Pulmonary artery endothelial cell (primary cell): ENCODE measurements at places on chromosomes 11 and 22. TPM values are rescaled to one million over a fixed set of nuclear protein-coding genes. Genes with fewer than 3 reads are reported as not detected.

Gene MS4A3
- not detected in 2 replicates for total RNA-seq

Gene KIRREL3
- not detected in 2 replicates for total RNA-seq

Gene RASGRP2
- total RNA-seq = 0.53 and 1.5 TPM in 2 replicates

Gene MYOD1
- total RNA-seq = not detected in 2 replicates

Gene P2RX6
- total RNA-seq = 0.07 TPM in 1 of 2 replicates, not detected in the other

Gene CYP2D6
- total RNA-seq = 0.13 and 0.14 TPM in 2 replicates

Gene MS4A15
- total RNA-seq = not detected in 2 replicates

Gene UNC93B1
- 14.7 and 16.0 TPM in 2 replicates for total RNA-seq

Gene TMEM135
- total RNA-seq = 15.8 and 21.1 TPM in 2 replicates

Gene SYCE3
- total RNA-seq = not detected in 2 replicates

Gene NTM
- total RNA-seq = 2.1 and 2.6 TPM in 2 replicates

Gene OR51E2
- not detected in 2 replicates for total RNA-seq

Gene SCGB1D2
- total RNA-seq = not detected in 2 replicates

Gene DMC1
- 2.2 and 3.1 TPM in 2 replicates for total RNA-seq

Gene CCDC157
- total RNA-seq = 1.3 and 1.6 TPM in 2 replicates

Gene ASCL2
- not detected in 2 replicates for total RNA-seq

Gene SMC1B
- under 0.01 and 0.04 TPM in 2 replicates for total RNA-seq

Gene GATD1
- 37.5 and 38.1 TPM in 2 replicates for total RNA-seq

Gene OR6T1
- not detected in 2 replicates for total RNA-seq

Gene KCNJ4
- not detected in 2 replicates for total RNA-seq

Gene OR5AR1
- not detected in 2 replicates for total RNA-seq

Gene FAM111B
- total RNA-seq = 18.0 and 30.9 TPM in 2 replicates

Gene DDI1
- not detected in 2 replicates for total RNA-seq

Gene KLHL35
- 2.0 and 2.6 TPM in 2 replicates for total RNA-seq

Gene CASTOR1
- 7.9 and 9.5 TPM in 2 replicates for total RNA-seq

Gene BIK
- total RNA-seq = 0.46 and 0.74 TPM in 2 replicates

Gene POLR2L
- 163 and 227 TPM in 2 replicates for total RNA-seq

Gene PCSK7
- total RNA-seq = 47.7 and 82.4 TPM in 2 replicates

Gene PKNOX2
- total RNA-seq = not detected in 2 replicates

Gene UCP2
- 0.59 and 1.1 TPM in 2 replicates for total RNA-seq

Gene NXPE2
- not detected in 2 replicates for total RNA-seq
